NCI-H69 (cell line): ENCODE measurements at places on chromosomes 5 and 9.

DNA sequence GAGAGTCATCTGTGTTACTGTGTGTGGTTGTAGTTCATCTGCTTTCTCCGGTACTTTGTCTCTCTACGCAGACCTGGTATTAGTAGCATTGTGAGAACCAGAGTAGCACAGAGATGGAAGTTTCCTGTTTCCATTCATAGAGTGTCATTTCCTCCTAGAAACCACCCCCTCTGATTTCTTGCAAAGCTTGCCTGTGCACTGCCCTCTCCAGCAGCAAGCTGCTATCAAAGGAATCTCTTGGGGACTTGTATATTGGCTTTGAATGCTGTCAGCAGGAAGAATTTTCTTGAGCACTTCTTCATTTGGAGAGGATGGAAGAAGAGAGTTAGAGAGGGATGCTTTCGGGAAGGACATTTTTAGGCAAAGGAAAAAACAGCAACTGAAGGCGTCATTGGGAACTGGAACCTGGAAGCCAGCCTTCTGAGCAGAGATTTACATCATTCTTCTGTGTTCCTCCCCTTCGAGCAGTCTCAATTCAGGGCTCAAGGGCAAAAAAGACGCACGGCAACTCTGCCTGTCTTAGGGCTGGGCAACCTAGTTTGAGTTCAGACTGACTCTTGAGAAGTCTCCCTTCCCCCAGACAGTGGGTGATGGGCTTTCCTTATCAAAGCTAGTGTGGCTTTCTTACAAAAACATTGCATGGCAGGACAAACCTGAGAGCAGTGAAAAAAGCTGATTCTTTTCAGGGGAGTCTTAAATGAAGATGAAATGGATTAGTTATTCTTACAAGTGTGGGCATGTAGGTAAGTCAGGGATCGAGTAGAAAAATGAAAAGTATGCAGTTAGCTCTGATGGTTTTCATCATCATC, 226.3 kb downstream of the AOPEP start:
- no peak for DNase-seq

GRCh38 chr5:97071101-97071500, 71.3 kb downstream of the LIX1 start:
- peak; percentile 48 for DNase-seq

- DNase-seq: no peak
These were observed 25.7 kb downstream of the FAM170A start for GRCh38 chr5:119655061-119655460.

DNA sequence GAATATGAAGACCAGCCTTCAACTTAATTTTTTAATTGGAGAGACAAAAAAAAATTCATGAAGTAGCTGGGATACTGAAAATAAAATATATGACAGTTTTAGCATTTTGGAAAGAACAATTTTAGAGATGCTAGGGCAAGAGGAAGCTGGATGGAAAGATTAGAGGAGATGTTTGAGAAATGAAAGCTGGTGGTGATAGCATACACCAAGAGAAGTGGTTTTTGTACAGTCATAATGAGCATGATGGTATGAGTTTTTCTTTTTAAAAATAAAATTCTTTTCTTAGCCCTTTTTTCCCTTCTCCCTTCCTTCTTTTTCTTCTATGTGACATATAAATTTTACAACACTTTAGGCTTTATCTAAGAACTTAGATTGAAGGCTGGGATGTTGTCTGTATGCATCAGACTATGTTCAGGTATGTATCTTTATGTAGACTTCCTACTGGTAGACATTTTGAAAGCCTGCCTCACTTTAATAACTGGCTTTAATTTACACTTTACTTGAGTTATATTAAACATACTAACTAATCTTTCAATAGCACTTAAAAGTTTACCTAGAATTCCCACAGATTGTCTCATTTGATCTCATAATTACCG, 522.5 kb downstream of the TLE4 start:
- DNase-seq: no peak

GRCh38 chr5:142248853-142249462, 75.9 kb downstream of the SPRY4 start:
- DNase-seq: no peak

- no peak for DNase-seq
These were observed 36.4 kb upstream of the DAB2 start for GRCh38 chr5:39461007-39461682.

GRCh38 chr5:103808464-103809106, 246.0 kb upstream of the NUDT12 start:
- peak; percentile 87 for DNase-seq

DNA sequence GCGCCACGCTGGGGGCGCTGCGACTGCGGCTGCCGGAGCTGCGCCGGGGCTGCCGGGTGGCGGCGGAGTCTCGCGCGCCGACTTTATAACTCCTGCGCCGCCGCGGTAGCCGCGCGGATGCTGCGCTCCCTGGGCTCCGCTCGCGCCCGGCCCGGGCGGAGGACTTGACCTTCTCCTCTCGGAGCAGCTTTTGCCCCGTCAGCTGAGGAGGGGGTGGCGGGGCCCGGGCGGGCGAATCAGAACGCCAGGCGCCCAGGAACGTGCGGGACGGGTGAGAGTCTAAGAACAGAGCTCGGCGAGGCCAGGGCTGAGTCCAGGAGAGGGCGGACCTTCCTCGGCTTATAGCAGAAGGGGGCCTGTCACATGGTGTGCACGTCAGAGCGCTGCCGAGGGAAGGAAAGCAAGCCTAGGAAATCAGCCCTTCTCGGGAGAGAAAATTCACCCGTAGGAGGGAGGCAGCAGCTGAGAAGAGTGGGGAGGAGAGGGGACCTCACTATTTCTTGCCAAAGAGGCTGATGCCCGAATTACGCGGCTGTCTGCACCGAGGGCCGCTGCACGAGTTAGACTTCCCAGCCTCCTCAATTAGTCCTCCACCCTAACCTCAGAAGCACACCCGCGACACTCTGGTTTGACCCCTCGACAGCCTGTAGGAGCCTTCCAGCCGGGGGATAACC, at the start of gene FOXD1:
TSS of gene FOXD1 (minus strand) at position 315 of the 674 bp plus-strand sequence. CDS start 415 bp downstream, outside the sequence.
- DNase-seq: peak; percentile 90

DNA sequence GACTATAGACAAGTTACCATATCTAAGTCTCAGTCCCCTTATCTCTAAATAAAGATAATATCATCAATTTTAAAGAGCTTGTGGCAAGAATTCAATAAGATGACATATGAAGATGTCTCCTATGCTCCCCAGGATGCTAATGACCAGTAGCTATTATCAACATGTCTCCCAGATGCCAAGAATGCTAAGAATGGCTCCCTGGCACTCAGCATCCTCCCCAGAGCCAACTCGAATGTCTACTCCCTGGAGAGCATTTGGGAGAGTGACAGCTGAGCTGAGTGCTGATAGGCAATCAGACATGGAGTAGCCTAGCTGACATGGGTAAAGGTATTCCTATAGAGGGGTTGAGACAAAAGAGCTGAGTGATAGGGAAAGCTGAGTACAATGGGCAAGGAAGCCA, 15.9 kb downstream of the P4HA2 start:
- DNase-seq: no peak

GRCh38 chr5:150176745-150177477, 10.3 kb downstream of the CDX1 start:
- no peak for DNase-seq

- no peak for DNase-seq
These were observed 149.1 kb upstream of the ZNF366 start for GRCh38 chr5:72656331-72656730.

- DNase-seq: no peak
These were observed 73.4 kb upstream of the ASS1 start for GRCh38 chr9:130371196-130371966.

DNA sequence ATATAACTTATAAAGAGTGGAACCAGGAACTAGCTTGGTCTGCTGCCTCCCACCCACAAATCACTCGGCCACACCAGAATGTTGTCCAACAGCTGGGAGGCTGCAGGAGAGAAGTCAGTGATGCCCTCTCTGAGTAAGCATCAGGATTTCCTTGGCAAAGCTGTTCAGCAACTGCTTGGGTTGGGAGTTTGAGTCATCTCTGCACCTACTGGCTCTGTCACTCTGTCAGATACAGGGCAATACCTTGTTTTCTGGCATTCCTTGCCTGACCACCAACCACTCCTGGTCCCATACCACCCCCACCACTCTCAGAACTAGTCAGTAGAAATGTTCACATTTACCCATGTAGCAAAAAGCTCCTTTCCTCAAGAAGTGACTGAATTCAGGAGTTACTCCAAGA, 36.8 kb upstream of the GCNT4 start:
- DNase-seq: no peak

- peak; percentile 60 for DNase-seq
These were observed 215.5 kb downstream of the PDZD2 start for GRCh38 chr5:31854181-31855133.

GRCh38 chr9:97543561-97543960, 42.1 kb downstream of the TMOD1 start:
- peak; percentile 88 for DNase-seq

- no peak for DNase-seq
These were observed 2.5 kb upstream of the NKD2 start for GRCh38 chr5:1005904-1006655.

DNA sequence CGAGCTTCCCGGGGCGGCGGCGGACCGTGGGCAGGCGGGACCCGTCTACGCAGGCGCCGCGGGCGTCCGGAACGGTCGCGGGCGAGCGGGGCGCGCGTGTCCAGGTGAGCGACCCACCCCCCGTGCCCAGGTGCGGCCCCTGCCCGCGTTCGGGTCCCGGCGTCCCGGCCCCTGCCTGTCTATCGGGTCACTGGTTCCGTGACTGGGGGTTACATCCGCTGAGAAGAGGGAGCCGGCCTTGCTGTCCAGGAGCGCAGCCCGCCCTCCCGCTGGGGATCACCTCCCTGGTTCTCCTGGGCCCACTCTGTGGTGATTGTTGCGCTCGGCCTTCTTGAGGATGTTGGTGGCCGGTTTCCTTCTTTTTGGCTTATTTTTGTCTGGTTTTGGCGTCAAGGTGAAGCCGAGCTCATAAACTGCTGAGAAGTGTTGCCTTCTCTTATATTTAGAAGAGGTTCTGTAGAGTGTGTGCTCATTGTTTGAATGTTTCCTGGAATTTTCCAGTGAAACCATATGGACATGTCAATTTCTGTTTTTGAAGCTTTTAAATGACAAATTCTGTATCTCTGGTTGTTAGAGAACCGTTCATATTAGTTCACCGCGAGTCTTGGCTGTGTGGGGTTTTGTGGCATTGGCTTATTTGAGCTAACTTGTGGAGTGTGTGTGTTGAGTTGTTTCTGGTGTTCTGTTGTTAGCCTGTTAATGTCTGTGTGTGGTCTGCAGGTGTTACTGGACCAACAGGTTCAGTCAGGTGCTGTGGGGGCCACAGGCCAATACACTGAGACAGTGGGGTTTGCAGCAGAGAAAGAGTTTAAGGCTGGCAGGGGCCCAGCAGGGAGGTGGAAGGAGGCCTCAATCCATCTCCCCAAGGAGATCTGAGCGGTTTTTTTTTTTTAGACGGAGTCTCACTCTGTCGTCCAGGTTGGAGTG, 621 bp downstream of the CEP72 start:
- DNase-seq: peak; percentile 71

DNA sequence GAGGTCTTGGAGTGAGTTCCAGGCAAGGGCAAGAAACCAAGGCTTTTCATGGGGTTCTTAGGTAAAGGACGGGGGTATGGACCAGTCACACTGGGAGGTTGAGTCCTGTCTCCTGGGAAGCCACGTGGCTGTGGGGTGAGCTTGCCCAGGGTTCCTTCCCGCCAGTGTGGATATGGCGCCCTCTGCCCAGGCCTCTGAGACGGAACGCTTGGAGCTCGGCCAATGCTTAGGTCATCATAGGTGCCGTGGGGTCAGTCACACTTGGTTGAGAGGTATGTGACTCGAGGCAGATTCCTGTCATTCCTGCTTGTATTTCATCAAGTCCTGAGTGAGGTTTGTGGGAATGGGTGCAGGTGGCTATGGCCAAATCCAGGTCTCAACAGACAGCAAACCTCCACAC, 46.2 kb downstream of the TENT4A start:
- peak; percentile 12 for DNase-seq

- no peak for DNase-seq
These were observed 175.3 kb upstream of the KLF9 start for GRCh38 chr9:70589571-70590314.

DNA sequence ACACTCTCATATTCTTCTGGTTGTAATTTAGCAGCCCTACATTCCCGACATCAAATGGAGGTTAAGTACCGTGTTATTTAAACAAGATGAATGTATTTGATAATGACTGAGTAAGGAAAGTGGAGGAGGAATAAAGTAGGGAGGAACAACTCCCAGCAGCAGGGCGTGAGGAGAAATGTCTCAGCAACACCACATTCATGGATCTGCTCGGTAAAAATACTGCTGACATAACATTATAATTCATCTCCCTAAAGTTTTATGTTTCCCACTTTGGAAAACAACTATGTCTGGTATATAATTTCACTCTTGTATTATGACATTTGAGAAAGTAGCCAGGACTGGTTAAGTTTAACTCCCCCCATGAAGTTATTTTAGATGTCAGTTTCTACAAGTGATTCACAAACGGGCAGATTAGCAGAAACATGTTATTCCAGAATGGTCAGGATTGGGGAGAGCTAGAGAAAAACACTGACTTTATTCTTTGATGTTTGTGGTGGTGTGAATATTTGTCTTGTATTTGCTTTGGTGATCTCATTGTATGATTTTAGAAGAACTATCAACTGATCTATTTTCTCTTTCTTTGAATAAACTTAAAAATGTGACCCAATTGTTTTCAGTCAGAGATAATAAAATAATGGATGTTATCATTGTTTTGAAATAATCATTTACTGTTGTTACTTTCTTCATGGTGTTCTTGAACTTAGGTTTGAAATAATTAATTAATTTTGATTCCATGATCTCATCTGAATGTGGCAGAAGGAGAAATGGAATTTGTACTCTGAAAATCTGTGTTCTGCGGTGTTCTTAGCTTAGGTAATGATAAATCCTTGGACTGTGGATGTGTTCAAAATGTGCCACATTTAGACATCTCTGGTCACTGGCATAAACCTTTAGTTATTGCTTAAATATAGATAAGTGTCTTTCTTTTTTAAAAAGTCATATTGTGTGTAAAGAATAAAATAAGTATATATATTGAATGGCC, 303.6 kb upstream of the ZNF608 start:
- DNase-seq: peak; percentile 62

GRCh38 chr5:14593326-14594021, 11.9 kb downstream of the OTULINL start:
- DNase-seq: no peak

GRCh38 chr9:110049699-110050450, 158.1 kb downstream of the C9orf152 start:
- DNase-seq: peak; percentile 80

DNA sequence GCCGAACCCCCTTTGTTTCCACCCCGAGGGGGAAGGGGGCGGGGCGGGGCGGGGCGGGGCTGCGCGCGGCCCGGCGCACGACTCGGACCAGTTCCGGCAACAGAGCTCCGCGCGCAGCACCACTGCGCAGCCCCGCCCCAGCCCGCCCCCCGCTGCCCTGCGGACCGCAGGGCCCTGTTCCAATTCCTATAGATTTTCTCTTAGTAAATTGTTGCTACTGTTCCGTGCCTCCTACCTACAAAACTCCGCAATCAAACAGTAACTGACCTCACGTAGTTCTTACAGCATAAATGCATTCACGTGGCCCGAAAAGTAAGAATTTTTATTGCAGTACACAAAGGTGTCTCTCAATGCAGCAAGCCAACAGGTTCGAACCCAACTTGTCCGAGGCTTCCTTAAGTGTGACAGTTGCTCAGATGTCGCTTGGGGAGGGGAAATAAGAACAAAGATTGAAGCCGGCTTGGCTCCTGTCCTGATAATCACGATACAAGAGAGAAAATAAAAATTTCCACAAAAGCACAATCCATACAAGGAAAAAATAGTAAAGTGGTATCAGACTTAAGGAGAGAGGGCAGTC, 1.2 kb upstream of the RNF38 start:
- DNase-seq: no peak

GRCh38 chr5:155815248-155815647, 511.7 kb upstream of the SGCD start:
- DNase-seq: no peak
